AML-193 (cell line): ENCODE measurements at places on chromosomes 6 and 20.

- no peak for DNase-seq
Measured at GRCh38 chr20:22909436-22909835, 125.7 kb upstream of the SSTR4 start.

GRCh38 chr20:37726321-37726720, 32.5 kb downstream of the CTNNBL1 start:
- no peak for DNase-seq

- no peak for DNase-seq
Measured at GRCh38 chr6:2094642-2095041, 150.8 kb downstream of the GMDS start.

DNA sequence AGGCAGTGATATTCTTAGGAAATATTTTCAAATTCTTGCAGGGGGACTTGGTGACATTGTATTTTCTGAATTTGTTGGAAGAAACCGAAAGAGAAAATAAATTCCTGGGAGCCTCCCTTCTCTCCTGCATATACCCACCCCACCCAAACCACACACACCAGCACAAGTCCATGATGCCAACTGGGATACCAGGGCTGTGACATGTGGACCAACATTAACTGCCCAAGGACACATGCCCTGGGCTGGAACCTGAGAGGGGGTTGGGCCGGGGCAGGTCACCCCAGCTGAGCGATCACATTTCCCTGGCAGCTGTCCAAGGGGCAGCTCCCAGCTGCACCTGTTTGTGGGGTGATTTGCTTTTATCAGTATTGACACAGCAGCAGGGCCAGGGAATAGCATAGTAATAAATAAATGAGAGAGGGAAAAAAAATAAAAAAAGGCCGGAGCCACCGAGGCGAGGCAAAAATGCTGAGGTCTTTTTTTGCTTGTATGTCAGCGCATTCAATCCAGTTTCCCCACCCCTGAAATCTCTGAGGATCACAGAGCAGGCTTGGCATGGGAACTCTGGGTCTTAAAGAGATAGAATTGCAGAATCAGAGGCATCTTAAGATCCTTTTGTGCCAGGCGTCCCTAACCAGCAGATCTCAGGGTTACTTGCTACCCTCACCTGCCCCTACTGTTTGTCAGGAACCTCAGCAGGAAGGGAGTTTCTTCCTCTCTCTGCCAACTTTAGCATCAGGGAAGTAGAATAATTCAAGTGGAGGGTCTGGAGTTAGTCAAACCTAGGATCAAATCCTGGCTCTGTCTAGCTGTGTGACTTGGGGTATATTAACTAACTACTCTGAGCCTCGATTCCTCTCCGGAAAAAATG, 66.5 kb upstream of the PIM1 start:
- no peak for DNase-seq

- peak; percentile 43 for DNase-seq
Measured at GRCh38 chr6:144667532-144668503, 382.7 kb downstream of the UTRN start.
